NCI-H2171 (cell line): ENCODE measurements at places on chromosomes 13 and 19.

DNA sequence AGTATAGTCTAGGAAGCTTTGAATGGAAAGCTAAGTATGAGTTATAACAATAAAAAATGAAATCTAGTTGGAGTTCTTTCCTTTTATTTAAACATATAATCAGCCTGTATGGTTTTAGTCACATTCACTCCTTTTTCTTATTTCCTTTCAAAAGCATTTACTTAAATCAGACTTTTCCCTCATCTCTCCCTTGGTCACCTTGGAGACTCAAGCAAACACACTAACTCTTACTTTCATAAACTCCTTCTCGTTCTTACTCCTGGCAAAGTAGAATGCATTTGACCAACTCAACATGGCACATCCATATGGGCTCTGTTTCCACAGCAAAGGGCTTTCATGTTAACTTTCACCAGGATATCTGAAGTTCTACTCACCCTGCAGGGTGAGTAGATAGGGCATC lies 400.0 kb downstream of the LMO7 start:
- DNase-seq = no peak

DNA sequence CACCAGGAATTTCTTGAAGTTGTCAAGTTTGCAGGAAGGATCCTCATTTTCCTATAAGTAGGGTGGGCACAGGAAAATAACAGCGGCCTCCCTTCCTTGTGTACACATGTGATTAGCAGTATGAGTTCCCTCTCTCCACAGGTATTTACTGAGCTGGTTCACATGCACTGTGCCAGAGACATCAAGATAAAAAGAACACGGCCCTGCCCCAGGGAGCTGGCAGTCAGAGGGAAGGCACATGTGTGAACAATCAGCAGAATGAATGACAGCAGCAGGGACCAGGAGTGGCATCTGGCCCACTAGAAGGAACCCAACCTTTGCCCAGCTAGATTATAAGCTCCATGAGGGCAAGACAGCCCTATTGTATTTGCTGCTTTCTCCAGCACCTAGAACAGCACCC lies 13.9 kb downstream of the DOCK9 start:
- DNase-seq = no peak

GRCh38 chr19:52739576-52739975 lies 4.7 kb upstream of the ZNF611 start:
- DNase-seq = no peak

GRCh38 chr19:45640849-45641273 lies 1.7 kb upstream of the EML2 start:
- DNase-seq = no peak

- no peak for DNase-seq
These were observed 32.9 kb downstream of the TSHZ3 start for GRCh38 chr19:31316201-31316951.

GRCh38 chr13:107721125-107721869 lies 494.0 kb downstream of the LIG4 start:
- no peak for DNase-seq

GRCh38 chr13:109126178-109126577 lies 496.8 kb downstream of the MYO16 start:
- no peak for DNase-seq

DNA sequence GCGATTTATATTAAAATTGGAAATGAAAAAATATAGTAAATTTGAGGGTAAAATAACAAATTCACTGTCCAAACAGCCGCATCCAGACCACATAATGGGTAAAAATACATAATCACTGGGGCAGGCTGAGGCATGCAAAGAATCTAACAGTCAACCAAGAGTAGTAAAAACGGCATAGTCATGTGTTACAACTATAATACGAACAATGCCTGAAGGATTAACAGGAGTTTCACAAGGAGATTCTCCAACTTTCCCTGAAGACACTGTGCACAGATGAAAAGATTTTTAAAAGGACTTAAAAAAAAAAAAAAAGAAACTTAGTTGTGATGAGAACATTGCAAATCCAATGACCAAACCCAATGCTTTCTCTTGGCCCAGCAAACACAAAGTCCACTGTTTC lies 20.4 kb upstream of the ATXN8OS start:
- no peak for DNase-seq

- DNase-seq = no peak
These were observed 2.8 kb upstream of the DMPK start for GRCh38 chr19:45785097-45785496.

GRCh38 chr19:28403690-28404089 lies 809.3 kb downstream of the UQCRFS1 start:
- DNase-seq = no peak

DNA sequence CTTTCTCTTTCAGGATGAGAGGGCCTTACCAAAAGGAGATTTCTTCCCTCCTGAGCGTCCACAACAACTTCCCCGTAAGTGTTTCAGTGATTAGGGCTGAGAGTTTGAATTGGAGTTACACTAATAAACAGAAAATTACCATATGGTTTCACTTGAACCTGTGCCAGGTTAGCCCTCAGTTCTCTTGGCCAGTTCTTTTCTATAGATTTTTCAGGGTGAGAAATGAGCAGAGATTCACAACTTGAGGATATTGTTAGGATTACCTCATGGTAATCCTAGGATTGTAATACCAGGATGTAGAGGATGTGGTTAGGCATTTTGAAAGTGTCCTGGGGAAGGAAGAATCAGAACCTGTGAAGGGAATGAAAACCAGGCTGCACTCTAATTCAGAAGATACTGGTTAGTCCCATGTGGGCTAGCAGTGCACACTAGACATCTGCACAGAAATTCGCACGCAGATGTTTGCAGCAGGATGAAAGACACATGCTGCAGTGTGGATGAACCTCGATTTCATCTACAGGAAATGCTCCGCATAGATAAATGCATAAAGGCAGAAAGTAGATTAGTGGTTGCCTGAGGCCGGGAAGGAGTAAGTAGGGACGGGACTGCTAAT lies 24.1 kb downstream of the HNRNPM start:
- no peak for DNase-seq

- no peak for DNase-seq
These were observed 72.4 kb downstream of the KLF5 start for GRCh38 chr13:73131247-73131646.

- DNase-seq = no peak
These were observed 61.8 kb upstream of the RANBP3 start for GRCh38 chr19:6039566-6040225.

DNA sequence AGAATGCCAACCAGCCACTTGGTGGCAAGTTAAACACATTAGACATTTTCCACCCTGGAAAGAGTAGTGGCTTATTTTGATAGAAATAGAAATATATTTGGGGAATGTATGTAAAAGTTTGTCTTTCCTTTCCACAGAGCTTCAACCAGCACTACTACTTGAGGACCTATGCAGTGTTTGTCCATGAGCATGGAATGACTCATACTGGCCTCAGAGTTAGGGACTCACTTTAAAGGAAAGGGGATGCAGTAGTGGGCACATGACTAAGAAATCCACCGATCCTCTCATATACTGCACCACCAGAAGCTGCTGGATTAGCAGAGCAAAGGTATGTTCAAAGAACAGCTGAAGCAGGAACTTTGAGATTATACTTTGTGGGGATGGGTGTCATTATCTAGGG lies 62.6 kb downstream of the LACC1 start:
- no peak for DNase-seq

DNA sequence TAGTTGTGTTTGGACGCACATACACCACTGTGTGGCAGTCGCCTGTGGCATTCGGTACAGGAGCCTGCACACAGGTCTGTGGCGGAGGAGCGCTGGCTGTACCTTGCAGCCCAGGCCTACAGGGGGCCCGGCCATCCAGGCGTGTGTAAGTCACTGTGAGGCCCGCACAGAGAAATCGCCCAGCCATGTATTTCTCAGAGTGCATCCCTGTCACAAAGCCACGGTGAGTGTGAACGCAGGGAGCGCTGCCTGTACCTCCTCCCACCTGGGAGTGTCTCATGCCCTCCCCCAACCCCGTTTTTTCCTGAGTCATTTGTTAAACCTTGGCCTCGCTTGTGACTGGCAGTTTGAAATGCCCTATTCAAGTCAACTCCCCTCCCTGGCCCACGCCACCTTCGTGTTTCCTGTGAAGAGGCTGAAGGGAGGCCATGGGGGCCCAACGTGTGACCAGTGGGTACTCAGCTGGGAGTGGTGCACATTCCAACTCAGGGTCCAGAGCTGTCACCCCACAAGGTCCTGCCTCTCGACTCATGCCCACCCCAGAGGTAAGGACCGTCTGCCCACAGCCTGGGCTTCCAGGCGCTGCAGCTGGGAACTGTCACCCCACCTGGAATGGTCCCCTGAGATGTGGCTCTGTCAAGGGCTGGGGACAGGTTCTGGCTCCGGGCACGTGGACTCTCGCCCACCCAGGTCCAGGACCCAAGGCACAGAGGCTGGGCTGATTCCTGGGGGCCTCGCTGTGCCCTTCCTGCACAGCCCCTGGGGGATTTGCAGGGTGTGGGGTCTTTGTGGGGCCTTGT lies 11.6 kb upstream of the RASA3 start:
- no peak for DNase-seq

DNA sequence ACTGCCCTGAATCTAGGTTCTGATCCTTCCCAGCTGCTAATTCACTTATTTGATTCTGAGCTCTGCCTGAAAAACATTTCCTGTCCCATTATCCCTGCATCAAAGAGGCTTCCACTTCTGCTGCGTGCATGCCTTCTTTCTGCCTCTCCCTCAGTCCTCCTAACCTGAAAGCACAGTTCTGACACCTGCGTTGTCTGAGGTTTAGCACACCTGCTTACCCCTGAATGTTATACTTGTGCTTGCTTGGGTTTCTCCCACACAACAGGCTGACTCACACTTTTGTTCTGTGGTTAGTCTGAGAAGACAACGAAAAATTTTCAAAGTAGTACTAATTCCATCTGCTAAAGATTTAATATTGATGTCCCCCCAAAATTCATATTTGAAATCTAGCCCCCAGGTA lies 3.1 kb upstream of the SOHLH2 start:
- DNase-seq = no peak

DNA sequence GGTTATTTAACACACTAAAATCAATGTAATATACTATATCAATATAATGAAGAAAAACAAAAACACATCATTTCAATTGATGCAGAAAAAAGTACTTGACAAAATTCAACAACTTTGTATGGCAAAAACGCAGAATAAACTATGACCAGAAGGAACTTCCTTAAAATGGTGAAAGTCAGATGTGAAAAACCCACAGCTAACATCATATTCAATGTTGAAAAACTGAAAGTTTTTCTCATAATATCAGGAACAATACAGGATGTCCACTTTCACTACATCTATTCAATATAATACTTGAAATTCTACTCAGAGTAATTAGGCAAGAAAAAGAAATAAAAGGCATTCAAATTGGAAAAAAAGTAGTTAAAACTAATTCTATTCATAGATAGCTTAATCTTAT lies 50.3 kb downstream of the SPRY2 start:
- no peak for DNase-seq

- DNase-seq = no peak
These were observed 374.9 kb downstream of the SPRY2 start for GRCh38 chr13:79966059-79966458.

DNA sequence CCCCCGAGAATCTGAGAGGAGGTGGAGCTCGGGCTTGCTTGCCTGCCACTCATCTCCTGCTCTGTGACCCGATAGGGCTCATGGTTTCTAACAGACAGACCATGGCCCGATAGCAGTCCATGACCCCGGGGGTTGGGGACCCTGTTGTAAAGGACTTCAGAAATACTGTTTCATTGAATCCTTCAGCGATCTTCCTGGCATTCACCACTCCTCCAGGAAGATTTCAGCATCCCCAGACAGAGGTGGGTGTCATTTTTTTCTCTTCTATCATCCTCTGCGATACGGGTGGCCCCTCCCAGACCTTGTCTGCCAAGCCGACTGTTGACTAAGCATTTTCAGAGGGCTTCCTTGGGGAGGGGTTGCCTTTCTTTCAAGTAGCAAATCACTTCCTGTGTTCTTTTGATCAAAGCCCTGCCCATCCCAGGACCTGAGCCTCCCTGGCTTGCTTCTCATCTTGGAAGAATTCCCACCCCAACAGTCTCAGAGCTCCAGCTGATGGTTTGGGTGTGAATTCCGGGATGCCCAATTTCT lies 1.7 kb downstream of the MYO1F start:
- DNase-seq = no peak

DNA sequence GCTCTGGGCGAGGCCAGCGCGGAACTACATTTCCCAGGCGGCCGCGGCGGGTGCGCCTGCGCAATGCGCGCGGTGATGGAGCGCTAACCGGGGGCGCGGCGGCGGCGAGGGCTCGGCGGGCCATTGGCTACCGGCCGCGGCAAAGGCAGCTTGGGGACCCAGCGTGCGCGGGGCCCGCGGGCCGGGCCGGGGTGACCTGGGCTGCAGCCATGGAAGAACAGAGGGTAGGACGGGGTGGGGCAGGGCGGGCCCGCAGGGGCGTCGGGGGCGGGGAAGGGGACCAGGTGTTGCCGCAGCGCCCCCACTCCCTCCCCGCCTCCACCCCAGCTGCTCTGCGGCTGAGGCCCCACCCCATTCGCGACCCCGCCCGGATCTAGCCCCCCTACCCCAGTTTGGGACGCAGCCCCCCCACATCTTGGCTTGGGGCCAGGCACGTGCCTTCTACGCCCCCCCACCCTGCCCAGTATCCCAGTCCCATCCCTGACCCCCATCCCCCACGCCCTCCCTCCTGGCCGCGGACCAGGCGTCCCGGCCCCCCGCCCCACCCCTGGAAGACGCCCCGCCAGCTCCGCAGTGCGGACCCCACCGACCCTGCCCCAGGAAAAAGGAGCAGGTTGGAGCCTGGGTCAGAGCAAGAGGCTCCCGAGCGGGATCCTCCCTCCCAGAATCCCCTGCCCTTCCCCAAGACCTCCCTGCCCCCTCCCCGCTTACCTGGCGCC lies at the start of gene FSD1:
FSD1 (plus strand) TSS at position 61 of the 719 bp plus-strand sequence; CDS start at position 210, 149 bp downstream.
- peak; percentile 84 for DNase-seq

GRCh38 chr13:42039946-42040729 lies 8.3 kb upstream of the DGKH start:
- DNase-seq = peak; percentile 49

GRCh38 chr13:95137096-95137495 lies 164.2 kb downstream of the ABCC4 start:
- no peak for DNase-seq

DNA sequence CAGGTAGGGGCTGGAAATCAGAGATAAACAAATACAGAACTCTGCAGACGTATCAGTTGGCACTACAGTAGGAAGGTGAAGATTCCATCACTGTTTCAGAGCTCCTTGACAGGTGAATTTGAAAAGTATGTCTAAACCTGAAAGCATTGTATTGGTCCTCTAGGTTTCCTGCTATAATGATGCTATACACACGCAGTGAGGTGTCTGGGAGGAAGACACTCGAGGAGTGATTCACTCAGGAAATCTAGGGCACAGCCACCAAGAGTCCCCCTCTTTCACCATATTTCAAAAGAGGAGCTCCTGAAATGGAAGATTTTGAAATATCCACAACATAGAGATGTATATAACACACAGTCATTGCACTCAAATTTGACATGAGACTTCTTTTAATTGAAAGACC lies 331.0 kb upstream of the DACH1 start:
- no peak for DNase-seq

- DNase-seq = no peak
These were observed 5.0 kb downstream of the LYL1 start for GRCh38 chr19:13097463-13098258.

- DNase-seq = no peak
These were observed 253.5 kb downstream of the PCDH20 start for GRCh38 chr13:61162106-61162505.
